ENCODE measurements at places on chromosomes 11 and 22.

DNA sequence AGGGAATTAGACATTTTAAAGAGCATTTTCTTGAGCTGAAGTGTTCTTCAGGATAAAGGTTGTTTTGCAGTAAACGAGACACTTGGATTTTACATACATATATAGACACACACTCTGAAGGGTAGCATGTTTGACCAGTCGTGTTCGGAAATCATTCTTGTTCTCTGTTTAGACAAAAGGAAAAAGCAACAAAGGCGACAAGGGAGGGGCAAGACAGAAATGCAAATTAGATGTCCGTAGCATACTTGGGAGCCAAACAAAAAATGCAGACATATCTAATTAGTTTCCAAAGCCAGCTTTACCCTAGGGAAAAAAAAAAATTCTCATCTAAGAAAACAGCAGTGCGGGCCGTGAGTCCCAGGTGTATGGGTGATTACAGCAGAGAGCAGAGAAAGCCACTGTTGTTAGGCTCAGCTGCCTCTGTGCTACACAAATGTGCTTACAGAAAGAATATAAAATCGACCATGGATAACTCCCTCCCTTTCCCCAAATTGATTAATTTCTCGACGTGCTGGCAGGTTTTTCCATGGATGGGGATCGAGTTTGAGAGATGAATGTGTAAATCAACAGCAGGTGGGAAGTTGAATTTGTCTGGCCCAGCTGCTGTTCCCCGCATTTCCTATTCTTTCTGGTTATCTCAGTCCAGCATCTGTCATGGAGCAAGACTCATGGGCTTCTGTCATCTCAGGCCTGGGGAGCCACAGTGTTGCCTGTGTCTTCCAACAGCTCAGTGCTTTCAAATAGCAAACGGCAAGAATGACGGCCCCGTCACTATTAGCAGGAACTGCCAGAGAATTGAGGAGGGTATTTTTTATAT lies 176.5 kb upstream of the TTC12 start:
- no peak for DNase-seq

GRCh38 chr11:88196393-88196792 lies 21.1 kb upstream of the RAB38 start:
- DNase-seq, result no peak

DNA sequence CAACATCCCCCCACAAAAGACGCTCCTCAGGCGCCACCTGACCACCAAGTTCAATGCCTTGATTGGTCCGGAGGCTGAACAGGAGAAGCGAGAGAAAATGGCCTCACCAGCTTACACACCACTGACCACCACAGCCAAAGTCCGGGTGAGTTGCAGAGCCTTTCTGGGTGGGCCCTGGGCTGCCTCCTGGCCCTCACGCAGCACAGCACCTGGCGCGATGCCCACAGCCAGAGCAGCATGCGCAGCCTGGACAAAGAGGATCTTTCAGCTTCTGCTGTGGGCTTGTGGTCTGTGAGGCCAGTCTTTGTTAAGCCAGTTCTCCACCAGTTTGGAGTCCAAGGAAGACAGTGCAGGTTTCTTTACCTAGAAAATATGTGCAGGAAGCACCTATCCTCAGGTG lies 21.6 kb downstream of the CYB5R2 start:
- no peak for DNase-seq

GRCh38 chr11:33692541-33692940 lies 8.1 kb downstream of the C11orf91 start:
- no peak for DNase-seq

DNA sequence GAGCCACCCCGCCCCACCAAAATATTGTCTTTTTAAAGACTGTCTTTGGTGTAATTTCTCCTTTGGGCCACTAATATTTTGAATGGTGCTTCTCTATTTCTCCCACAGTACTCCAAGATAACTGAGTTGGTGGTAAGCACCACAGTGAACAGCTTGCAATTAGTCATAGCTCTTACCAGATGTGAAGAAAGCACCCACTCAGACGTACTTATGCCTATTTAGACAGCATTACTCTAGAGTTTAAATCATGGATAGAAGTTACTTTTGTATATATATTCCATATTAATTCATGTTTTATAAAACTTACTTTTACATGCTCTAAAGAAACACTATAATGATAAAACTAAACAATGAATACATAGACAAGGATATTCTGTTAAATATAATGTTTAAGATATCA lies 12.7 kb downstream of the ANO3 start:
- no peak for DNase-seq

GRCh38 chr11:43581370-43582023 lies 99.0 kb upstream of the HSD17B12 start:
- no peak for DNase-seq

DNA sequence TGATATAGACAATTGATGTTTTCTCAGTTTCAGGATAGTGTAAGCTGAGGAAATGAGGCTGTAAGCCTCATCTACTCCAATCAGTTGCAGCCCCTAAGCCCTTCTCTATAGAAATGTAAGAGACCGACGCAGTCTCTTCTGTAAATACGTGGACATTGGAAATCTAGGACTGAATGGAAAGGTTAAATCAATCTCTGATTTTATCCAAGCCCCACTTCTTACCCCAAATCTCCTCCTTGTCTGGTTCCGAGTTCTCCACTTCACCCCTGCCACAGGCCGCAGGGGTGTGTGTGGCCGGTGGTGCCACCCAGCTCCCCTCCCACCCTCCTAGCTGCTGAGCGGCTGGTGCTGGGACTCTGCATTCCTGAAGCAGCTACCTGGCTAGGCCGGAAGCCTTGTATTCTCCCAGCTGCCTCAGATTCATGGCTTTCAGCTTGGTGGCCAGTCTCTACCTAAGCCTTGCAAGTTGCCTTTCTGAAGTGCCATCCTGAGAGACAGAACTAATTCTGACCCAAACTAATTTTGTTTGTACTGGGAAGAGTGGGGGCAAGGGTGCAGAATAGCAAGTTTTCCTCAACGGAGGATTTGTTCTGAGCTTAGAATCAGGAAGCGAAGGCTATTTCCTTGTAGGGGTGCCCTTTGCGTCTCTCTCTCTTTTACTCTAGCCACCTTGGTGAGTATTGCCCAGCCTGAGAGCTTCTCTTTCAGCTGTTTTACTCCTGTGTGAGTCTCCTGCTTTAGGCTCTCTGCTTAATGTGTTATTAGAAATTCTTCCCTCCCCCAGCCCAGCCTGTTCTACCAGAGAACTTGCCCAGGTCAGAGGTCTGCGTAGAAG lies 749 bp downstream of the VWA5A start:
- DNase-seq, result no peak

GRCh38 chr11:111942829-111943228 lies 5.7 kb downstream of the DIXDC1 start:
- peak; percentile 39 for DNase-seq

GRCh38 chr22:42062506-42063170 lies 8.0 kb downstream of the NAGA start:
- DNase-seq, result no peak

GRCh38 chr22:21038405-21038804 lies 6.0 kb upstream of the SLC7A4 start:
- DNase-seq, result no peak

- no peak for DNase-seq
Measured at GRCh38 chr11:17273668-17274282, 2.8 kb upstream of the NUCB2 start.

- DNase-seq, result no peak
Measured at GRCh38 chr11:75505916-75506692, 19.6 kb downstream of the GDPD5 start.

- no peak for DNase-seq
Measured at GRCh38 chr11:79404325-79404724, 36.5 kb downstream of the TENM4 start.

DNA sequence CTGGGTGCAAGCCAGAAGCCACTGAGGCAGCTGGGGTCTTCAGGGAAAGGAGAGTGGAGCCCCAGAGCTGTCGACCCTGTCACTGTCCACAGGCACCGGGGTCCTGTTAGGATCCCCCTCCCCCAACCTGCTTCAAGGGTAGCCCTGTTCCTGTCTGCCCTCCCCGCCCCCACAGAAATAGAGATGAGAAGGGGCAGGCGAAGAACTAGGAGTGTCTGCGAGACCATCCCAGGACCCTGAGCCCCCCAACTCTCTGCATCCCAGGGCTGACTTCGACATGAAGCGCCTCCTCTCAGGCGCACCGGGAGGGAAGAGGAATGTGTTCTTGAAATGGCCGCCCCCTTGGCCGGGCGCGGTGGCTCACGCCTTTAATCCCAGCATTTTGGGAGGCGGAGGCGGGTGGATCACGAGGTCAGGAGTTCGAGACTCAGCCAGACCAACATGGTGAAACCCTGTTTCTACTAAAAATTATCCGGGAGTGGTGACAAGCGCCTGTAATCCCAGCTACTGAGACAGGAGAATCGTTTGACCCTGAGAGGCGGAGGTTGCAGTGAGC lies 607 bp upstream of the ZNF70 start:
- DNase-seq, result no peak

GRCh38 chr11:11935536-11935935 lies 72.9 kb downstream of the DKK3 start:
- DNase-seq, result no peak

DNA sequence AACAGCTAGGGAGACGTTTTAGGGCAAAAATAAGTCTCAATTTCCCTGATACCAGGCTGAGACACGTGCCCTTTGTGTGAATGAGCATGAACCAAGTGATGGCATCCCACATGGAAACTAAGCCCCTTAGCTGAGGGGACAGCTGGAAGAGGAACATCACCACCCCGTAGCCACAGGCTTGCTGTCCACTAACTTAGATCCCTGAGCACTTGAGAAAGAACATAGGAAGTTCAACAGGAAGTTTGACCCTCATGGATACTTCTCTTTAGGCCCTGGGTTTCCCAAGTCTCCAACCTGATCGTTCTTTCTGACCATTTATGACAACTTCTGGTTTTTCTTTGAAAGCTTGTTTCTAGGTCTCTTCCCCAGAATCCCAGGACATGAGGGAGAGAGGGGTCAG lies 11.6 kb upstream of the CKAP5 start:
- DNase-seq, result peak; percentile 43

DNA sequence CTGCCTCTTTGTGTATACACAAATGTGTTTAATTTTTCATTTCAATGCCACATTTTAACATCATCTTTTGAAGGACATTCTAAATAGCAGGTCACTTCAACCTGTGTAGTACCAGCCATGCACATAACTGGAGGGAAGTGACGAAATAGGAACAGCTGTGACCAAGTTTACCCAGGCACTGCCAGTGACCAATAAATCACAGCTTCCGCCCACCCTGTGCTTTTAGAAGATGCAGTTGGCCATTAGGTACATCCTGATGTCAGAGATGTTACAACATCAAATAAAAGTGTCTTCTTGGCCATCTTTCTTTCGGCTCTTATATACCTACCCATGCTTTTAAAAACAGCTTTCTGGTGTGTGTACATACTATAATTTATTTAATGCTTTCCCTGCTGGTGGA lies 7.8 kb downstream of the LDLRAD3 start:
- DNase-seq, result no peak

GRCh38 chr22:20238536-20238900 lies 29.6 kb downstream of the RTN4R start:
- DNase-seq, result peak; percentile 9

- no peak for DNase-seq
Measured at GRCh38 chr11:95850137-95850536, 59.8 kb downstream of the CEP57 start.

DNA sequence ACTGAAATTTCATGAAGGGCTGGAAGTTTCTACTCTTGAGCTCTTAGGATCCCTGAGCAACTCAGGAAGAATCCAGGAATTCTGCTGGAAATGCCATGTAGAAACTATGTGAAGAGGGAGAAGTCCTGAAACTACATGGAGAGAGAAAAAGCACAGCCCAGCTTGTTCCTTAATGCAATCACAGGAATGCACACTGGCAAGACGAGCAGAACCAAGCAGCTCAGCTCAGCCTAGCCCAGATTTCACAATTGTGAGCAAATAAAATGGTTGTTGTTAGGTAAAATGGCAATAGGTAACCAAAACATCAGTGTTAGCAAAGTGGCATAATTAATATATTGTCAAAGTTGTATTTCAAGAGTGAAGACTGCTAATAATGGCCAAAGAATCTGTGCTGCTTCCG lies 28.1 kb downstream of the ZNF214 start:
- no peak for DNase-seq

All from inflammatory macrophage treated with lipopolysaccharide for 1 hour (primary cell).